AG10803 (cell line): ENCODE measurements at places on chromosomes 2 and 18.

DNA sequence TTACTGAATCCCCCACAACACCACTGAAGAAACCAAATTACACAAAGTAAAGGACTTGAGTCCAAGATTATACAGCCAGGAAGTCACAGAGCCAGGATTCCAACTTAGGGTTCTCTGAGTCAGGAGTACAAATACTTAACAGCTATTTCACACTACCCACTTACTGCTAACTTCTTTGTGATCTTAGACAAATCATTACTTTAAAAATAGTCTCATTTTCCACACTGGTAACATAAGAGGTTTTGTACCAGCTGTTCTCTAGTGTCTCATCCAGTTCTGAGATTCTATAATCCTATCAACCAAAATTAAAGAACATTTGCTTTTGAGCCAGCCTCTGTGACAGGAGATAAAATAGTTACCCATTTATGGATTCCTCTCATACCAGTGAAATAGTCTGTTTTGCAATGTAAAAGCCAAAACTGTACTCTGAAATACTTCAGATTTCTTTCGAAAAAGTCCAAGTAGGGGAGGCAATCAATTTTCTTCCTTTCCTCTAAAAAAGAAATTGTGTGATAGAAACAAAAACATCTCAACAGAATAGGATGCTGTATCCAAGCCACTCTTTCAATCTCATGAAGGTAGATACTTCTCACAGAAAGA is 157.6 kb downstream of the LRATD1 start:
- DNase-seq, result peak; percentile 91

DNA sequence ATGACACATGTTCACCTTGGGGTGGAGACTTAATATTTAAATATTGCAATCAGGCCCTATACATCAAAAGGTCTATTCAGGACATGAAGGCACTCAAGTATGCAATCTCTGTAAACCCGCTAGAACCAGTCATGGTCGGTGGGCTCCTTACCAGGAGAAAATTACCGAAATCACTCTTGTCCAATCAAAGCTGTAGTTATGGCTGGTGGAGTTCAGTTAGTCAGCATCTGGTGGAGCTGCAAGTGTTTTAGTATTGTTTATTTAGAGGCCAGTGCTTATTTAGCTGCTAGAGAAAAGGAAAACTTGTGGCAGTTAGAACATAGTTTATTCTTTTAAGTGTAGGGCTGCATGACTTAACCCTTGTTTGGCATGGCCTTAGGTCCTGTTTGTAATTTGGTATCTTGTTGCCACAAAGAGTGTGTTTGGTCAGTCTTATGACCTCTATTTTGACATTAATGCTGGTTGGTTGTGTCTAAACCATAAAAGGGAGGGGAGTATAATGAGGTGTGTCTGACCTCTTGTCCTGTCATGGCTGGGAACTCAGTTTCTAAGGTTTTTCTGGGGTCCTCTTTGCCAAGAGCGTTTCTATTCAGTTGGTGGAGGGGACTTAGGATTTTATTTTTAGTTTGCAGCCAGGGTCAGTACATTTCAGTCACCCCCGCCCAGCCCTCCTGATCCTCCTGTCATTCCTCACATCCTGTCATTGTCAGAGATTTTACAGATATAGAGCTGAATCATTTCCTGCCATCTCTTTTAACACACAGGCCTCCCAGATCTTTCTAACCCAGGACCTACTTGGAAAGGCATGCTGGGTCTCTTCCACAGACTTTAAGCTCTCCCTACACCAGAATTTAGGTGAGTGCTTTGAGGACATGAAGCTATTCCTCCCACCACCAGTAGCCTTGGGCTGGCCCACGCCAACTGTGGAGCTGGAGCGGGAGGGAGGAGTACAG is 108.1 kb downstream of the XRCC5 start:
- peak; percentile 34 for DNase-seq

DNA sequence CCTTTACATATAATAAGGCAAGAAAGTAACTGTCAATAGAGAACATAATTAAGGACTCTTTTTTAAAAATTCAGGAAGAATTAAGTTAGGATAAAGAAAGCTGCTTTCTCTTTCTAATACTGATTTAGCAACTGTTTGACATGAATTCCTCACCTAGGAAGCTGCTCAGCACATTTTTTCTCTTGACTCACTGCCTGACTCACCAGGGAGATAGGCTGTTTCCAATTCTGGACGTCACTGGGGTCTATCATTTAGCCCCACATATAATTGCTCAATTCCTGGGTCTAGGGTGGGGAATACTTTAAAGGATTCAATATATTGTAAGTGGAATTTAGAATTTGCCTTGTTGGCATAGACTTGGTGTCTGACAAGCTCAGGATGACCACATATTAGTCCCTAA is 50.8 kb upstream of the UGP2 start:
- peak; percentile 84 for DNase-seq

DNA sequence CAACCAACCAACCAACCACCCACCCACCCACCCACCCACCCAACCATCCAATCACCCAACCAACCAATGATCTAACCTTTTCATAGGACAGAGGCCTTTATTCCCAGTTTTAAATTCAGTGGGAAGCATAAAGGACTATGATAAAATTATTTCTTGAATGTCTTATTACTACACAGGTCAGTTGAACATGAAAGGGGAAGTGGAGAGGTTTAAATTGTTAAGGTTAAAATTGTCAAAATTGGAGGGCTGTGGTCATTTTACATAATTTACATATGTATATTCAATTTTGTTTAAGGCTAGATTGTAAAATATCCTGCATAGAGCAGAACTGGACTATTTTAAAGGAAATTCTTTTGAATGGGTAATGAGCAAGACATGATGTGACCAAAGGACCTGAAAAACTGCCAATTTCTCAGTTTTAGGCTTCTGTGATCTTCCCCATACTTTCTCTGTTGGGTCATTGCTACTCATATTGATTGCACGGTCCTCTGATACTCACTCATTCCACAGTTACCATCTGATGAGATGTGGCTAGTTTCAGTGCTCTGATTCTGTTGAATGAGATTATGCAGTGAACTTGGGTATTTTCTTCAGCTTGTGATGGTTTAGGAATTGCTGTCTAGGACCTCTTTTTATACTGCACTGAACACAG is 127.4 kb downstream of the PLCL1 start:
- peak; percentile 78 for DNase-seq

DNA sequence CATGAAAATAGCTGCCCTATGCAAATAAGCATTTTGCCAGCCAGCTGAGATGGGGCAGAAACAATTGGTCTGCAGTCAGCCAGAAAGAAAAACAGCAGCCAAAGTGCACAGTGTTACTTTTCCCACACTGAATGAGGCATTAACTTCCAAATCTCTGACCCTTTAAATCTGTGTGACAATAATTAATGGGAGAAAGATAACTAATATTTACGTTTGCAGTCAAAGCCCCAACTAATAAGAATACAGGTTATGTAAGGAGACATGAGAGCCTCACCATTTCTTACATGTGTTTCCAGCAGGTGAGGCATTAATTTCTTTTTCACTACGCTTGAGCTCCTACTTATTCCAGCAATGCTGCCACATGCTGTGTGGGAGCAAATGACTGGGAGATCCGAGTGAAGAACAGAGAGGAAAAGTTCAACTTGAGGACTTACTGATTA is 339.0 kb downstream of the SATB2 start:
- no peak for DNase-seq

- no peak for DNase-seq
Observed at GRCh38 chr2:195021711-195022507, 635.1 kb upstream of the SLC39A10 start.

DNA sequence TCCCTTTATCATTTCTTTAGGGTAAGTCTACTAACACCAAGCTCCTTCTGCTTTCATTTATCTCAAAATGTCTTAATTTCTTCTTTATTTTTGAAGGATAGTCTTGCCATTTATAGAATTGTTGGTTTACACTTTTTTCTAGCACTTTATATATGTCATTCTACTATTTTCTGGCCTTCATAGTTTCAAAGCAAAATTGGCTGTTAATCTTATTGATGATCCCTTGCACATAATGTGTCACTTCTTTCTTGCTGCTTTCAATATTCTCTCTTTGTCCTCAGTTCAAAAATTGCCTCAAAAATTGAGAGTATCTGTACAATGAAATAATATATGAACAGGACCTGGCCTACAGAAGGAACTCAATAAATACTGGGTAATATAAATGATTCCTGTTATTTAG is 7.9 kb upstream of the TANK start:
- no peak for DNase-seq

DNA sequence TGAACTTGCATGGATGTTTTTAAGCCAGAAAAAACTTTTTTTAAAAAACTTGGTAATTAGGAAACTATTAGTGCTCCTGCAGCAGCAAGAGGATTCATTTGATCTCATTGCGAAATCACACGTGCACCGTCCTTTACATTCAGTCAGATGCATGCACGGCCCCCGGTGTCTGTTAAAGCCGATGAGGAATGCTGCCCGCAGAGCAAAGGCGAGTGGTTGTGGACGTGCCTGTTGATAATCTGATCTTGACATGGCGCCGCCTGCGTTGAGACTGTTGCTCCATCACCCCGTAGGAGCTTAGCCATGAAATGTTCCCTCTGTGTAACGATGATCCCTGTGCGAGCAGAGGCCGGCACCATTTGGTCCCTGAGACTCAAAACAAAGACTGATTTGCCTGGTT is 300.0 kb downstream of the GBX2 start:
- DNase-seq, result no peak

DNA sequence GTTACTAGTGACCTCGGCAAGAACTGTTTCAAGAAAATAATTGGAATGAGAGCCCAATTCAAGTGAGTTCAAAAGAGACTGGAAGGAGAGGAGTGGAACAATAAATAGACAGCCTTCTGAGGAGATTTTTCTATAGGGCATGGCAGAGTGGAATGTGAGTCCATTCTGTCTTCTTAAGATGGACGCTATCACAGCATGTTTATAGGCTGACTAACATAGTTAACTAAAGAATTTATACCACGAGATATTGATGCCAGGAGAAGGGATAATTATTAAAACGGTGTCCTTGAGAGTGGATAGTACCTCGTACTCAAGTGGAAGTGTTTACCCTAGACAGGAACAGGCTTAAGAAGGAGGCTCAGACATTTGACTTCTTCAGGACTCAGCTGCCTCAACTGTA is 143.5 kb upstream of the RBBP8 start:
- no peak for DNase-seq

- no peak for DNase-seq
Observed at GRCh38 chr2:110904779-110905148, 172.4 kb downstream of the ACOXL start.

DNA sequence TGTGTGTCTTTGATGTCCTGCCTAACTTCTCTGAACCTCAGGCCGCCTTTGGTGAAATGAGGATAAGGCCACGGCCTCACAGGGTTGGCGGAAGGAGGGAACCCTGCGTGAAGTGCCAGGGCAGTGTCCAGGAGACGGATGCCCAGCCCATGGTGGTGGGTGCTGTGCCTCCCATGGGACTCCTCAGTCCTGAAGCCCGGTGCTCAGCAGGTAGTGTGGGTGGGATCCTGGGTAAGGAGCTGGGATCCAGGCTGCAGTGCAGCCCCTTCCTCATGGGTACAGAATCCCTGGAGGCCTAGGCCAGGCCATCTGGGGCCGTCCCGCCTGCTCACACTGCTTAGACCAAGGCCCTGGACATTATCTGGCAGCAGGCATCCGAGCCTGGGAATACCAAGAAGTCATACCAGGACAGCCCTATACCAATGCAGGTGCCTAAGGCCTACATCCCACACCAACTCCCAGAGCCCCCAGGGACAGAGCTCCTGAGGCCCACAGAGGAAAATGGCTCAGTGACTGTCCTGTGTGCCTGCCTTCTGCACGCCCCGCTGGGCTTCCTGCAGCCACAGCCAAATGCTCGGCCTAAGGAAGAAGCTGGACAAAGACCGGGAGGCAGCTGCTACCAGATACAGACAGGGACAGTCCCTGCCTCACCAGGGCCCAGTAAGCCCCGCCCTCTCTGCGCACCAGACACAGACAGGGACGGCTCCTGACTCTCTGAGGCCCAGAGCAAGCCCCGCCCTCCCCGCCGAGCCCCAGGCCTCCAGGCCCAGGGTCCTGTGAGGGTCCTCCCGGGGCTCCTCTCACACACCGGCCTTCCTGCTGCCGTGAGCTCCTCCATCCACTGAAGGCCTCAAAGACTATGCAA is 78.0 kb downstream of the NDUFA10 start:
- no peak for DNase-seq

GRCh38 chr2:70367722-70368323 is 66.0 kb upstream of the FAM136A start:
- peak; percentile 41 for DNase-seq

GRCh38 chr18:54867131-54867530 is 38.9 kb downstream of the RAB27B start:
- no peak for DNase-seq

GRCh38 chr2:88842656-88843460 is 151.4 kb downstream of the RPIA start:
- DNase-seq, result no peak

GRCh38 chr2:75290600-75291150 is 91.4 kb upstream of the TACR1 start:
- peak; percentile 44 for DNase-seq
